Left lung (tissue), 14 donors: ENCODE measurements at places on chromosomes 1 and 21. TPM values are rescaled to one million over a fixed set of nuclear protein-coding genes. Genes with fewer than 3 reads are reported as not detected.

The PDZK1IP1 gene
- total RNA-seq, result 44.9 TPM

DNA sequence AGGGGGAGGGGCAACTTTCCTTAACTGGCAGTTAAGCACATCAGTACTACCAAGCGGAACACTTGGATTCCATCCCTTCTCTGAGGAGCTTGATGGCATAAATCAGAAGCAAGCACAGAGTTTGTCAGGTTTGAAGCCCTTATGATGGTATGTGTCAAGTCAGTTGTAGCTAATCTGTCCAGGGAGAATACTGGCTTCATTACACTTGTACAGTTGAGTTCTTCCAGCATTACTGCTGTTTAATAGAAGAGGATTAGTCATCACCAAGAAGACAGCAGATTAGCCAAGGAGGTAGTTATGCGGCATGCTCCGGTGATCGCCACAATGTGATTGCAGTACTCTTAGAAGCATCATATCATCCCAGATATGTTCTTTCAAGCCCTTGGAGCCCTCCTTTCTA, 2.1 kb upstream of the TDRD5 start:
- no peak for DNase-seq

DNA sequence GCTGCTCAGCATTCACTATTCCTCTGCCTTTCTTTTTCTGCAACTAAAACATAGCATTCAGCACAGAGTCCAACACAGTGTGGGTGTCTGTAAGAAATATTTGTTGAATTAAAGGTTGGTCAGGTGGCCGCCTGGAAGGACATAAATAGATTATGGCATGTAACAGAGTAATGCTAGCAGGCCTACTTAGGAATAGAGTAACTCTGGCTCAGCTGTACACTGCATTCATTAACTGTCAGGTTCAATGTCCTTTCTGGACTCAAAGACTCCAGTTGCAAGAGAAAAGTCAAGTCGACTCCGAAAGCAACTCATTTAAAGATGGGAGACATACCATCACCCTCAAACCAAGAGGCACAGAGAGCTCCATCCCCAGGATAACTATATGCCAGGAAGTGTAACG, 116.0 kb downstream of the LMX1A start:
- DNase-seq, result no peak

The VTCN1 gene
- total RNA-seq, result 0.31 TPM

GRCh38 chr1:204081164-204081790, 8.4 kb downstream of the SOX13 start:
- DNase-seq, result peak; percentile 25

DNA sequence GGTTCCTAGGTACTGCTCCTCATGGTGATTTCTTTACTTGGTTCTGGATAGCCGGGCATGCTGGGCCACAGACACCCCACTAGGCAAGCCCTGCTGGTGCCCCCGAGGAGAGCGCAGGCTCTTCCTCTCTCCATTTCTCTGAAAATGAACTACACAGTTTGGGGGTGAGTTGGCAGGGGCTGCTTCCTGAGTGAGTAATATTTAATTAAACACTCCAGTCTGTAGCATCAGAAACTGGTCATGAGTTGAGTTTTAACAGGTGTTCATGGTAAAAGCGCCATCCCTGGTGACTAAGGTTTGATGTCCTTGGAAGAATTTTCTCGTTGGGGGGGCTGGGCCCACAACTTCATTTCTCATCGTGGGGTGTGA, 1.7 kb downstream of the SPSB1 start:
- DNase-seq, result no peak

The PLPPR5 gene
- 0.06 TPM for total RNA-seq

DNA sequence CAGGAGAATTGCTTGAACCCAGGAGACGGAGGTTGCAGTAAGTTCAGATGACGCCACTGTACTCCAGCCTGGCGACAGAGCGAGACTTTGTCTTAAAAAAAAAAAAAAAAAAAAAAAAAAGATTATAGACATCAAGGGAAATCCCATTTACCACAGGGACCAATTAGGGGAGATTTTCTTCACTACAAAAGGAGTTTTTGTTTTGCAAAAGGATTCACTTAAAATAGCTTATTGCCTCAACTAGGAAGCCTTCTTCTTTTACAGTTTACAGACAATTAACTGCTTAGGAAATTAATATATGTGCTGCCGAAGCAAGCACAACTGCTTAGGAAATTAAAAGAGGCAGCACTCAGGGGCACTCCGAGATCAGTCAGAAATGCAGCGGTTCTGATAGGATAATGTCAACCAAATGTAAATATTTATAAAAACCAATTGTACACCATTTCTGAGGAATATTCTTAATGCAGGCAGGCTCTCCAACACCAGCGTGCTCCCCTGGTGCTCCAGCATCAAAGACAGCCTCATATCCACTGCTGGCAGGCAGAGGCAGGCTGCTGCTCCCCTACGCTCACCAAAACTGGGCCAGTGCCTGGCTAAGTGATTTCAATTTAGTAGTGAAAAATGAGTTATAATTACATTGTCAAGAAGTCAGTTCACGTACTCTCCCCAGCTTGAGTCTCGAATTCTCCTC, 107.9 kb upstream of the RAB4A start:
- DNase-seq, result peak; percentile 36

DNA sequence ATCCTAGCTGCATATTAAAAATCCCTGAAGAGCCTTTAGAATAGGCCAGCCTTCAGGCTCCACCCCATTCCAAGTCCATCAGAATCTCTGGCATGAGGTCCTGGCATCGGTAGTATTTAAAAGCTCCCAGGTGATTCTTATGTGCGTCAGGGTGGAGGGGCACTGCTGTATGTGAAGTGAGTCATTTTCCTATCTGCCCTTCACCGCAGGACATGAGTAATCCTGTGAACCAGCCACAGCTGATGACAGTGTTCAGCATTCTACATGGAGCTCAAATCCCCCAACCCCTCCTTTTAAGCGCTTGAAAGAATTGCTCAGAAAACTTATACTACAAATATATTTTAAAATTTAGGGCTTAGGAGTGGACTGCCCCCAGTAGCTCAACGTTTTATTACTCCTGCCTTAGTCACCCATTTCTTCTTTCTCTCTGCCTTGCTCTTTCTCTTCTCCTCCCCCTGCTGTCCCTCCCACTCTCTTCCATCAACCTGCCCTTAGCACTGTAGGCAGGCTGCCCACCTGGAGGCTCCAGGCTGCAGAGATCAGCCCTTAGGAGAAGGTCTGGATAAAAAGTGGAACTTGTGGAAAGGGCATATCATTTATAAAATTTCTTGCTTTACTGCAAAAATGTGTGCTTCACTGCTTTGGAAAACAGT, 73.8 kb upstream of the ZNF281 start:
- DNase-seq, result no peak

The PTGS2 gene
- 105 TPM for total RNA-seq

- no peak for DNase-seq
Measured at GRCh38 chr21:29943885-29944284, 4.1 kb upstream of the GRIK1 start.

- no peak for DNase-seq
Measured at GRCh38 chr1:173367136-173367535, 110.0 kb upstream of the PRDX6 start.

- no peak for DNase-seq
Measured at GRCh38 chr1:234561319-234561718, 48.7 kb downstream of the IRF2BP2 start.

The GON4L gene
- total RNA-seq, result 41.8 TPM

The TRAF3IP3 gene
- total RNA-seq, result 4.5 TPM

The CFAP126 gene
- 5.8 TPM for total RNA-seq

- no peak for DNase-seq
Measured at GRCh38 chr1:197937381-197937780, 20.2 kb downstream of the LHX9 start.

The GLRX2 gene
- 24.7 TPM for total RNA-seq

DNA sequence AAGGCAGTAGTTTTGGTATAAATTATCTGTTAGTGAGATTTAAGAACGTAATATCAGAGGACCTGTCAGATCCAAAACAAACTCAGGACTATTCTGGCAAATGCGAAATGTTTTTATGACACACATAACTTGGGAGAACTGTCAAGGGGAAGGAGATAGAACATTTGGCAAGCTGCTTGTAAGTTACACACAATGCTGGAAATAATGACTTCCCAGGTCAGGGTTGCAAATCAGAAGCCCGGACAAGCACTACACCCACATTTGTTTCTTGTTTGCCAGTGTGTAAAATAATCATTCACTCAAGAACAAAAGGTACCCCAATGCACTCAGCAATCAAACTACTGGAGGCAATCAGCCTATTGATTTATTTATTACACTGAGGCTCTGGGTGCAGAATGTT, 354.7 kb downstream of the KCNH1 start:
- no peak for DNase-seq

GRCh38 chr1:240804475-240804874, 192.5 kb upstream of the GREM2 start:
- no peak for DNase-seq

- no peak for DNase-seq
Measured at GRCh38 chr1:100325415-100326324, 26.6 kb upstream of the CDC14A start.

GRCh38 chr1:117001254-117001927, at the start of gene CD101:
Gene CD101 (plus strand): TSS chr1:117001760. CDS start chr1:117001818, 58 bp downstream.
- DNase-seq, result no peak

- no peak for DNase-seq
Measured at GRCh38 chr1:167088746-167089417, 1.3 kb downstream of the GPA33 start.
